ENCODE measurements at places on chromosomes 1 and 21.

GRCh38 chr21:16315223-16315622, 585.4 kb downstream of the USP25 start:
- no peak for DNase-seq

DNA sequence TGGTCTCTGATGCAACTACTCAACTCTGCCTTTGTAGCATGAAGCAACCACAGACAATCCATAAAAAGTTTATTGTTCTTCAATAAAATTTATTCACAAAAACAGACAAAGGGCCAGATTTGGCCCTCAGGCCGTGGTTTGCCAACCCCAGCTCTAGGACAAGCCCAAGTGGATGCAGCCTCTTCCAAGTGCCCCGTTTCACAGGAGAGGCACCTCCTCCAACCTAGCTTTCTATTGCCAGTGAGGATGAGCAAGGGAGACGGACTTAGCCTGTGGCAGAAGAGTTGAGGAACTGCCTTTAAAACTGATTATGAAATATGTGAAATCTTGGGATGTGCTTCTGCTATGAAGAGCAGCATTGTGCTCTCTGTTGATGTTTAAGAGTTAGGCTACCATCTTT, 105.4 kb downstream of the PSMG1 start:
- no peak for DNase-seq

DNA sequence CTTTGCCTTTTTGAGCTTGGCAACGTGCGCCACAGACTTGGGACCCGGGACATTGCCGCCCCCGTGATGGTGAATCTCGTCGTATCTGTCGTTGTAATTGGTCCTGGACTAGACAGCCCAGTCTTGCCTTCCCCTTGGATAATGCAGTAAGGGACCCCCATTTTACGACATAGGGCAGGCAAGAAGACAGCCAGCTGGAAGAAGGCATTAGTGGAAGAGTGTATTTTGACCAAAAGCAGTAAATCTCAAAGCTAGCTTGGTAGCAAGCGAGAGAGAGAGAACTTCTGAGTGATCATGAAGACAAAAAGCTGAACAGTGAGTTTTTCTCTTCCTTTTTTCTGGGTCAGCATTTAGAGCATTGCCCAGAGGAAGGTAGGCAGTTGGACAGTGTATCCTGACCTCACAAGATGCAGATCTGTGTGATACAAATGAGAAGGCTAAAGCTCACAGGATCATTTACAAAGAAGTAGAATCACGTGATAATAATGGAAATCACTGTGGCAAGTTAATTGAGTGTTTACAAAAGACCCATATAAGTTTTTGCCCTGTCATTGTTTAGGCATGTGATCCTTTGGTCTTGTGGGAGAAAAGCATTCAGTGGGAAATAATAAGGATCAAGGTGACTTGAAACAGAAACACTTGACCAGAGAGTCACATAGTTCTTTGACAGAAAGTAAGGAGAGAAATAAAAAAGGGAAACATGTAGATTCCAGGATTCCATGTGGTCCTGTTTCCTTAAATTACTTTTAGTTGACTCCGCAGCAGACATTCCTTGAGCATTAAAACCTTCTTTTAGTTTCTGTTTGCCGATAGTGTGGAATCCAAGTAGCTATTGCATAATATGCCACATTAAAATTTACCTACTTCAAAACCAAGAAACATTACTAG, 66.3 kb downstream of the CNST start:
- DNase-seq = no peak

GRCh38 chr1:245571815-245572294, 417.1 kb downstream of the KIF26B start:
- no peak for DNase-seq

DNA sequence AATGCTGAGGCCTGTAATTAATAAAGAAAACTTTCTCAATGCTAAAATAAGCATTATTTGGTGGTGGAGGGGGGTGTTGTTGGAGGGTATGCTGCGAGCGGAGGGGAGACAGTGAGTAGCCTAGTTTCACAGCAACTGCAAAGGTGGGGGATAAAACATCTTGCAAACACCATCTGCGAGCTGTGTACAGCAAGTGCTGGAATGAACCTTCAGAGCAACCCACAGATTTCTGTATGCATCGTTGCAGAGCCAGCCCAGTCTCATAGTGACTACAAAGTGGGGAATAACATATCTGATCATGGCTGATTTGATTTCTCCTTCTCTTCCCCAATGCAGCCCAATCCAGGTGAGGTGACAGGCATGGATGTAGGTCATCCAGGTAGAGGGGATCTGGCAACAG, 80.7 kb upstream of the COG2 start:
- no peak for DNase-seq

- no peak for DNase-seq
Observed at GRCh38 chr1:153976819-153977249, 640 bp downstream of the JTB start.

DNA sequence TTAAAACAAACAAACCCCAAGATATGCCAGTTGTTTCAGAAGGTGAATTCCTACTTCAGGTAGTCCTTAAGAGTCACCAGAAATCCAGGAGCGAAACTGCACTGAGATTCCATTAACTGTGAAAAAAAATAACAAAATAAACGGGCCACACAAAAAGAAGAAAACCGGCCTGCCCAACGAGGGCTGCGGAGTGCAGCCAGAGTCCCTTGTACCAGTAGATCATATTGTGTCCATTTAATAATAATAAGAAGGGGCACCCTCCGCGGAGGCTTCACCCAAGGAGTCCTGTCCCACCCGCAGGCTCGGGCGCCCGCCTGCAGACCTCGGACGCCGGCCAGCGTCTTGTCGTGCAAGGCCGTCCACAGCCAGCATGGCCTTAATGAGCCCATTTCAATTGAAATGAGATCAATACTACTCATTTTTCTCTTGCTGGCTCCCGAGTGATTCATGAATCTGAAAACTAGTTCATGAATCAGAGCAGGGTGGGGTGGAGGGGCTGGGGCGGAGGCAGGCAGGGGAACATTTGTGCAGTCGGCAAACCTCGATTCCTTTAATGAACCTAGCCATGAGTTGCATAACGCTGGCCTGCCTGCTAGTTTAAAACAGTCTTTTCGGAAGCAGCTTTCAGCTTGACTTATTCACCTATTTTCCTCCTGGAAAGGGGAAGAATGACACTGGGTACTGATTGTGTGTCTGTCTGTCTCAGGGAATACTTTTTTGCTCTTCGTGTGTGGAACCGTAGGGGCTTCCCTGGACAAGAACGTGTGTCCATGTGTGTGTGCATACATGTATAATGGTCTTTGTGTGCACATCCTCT, 113.1 kb upstream of the IRF2BP2 start:
- DNase-seq = no peak

DNA sequence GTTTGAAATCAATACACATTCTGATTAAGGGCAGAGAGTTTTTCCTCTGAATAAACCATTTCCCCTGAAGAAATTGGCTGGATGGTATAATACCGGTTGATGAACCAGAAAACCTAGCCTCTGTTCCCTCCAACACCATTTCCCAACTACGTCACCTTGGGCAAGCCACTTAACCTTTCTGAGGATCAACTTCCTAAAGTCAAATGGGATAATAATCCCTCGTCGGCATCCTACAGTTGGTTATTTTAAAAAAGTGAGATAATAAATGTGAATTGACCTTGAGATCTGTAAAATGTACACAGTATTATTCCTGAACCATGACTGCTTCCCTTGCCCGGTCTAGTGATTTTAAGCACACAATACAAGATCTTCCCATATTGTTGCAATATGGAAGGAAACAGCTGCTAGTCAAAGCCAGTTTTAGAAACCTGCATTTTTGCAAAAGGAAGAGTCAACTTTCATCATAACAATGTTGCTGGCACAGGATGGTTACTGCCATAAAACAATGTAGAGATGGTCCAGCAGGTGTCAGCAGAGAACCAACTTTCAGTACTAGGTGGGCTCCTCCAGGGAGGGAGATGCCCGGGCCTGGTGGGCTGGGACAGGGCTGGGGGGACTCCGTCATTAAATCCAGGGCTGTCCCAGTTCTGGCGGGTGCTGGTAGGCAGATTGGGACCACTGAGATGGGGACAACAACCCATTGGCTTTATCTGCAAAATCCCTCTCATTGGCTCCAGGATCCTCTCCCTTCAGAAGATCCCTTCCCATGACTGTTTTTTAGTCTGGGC, 5.2 kb upstream of the HLX start:
- DNase-seq = no peak

- DNase-seq = no peak
Observed at GRCh38 chr1:84361796-84362195, 36.5 kb upstream of the DNASE2B start.

GRCh38 chr1:56550138-56550858, 29.1 kb downstream of the PLPP3 start:
- DNase-seq = no peak

- no peak for DNase-seq
Observed at GRCh38 chr1:45299981-45300668, 26.6 kb upstream of the HPDL start.

DNA sequence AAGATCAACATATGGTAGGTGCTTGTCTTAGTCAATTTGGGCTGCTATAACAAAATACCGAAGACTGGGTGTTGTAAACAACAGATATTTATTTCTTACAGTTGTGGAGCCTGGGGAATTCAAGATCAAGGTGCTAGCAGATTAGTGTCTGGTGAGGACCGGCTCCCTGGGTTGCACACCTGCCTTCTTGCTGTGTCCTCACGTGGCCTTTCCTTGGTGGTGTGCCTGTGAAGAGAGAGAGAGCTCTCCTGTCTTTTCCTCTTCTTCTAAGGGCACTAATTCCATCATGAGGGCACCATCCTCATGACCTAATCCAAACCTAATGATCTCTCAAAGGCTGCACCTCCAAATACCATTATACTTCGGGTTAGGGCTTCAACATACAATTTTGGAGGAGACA, 45.8 kb upstream of the ATF3 start:
- DNase-seq = no peak

DNA sequence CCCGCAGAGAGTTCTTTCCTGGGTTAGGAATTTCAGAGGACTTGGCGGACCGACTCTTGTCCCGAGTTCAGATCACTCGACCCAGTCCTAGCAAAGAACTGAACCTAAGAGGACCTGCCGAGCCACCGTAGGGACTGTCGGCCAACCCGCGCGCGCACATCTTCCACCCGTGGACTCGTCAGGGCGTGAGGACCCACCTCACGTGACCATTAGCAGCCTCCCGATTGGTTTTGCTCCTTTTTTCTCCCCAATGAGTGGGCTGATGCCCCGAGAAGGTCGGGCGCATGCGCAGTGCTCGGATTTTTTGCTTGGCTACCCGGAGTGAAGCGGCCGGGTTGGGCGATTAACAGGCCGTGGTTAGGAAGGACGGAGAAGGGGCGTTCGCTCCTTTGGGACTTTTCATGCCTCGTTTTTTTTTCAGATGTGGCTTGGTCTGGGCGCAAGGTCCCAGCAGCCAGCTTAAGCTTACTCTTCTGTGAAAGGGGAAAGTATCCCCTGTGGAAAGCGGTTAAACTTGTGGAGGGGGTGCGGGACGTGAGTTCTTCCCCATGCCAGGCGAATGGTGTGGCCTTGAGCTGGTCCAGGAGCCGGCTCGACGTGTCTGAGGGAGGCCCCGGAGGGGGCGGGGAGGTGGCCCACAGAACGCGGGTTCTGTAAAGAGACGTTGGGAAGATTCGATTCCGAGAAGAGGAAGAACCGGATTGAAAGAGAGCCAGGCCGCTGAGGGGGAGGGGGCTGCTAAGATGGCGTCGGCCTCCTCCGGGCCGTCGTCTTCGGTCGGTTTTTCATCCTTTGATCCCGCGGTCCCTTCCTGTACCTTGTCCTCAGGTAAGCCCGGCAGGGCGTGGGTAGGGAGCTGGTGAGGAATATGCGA, at the start of gene PIP5K1A:
Gene PIP5K1A (plus strand): TSS at position 299 of the 874 bp plus-strand sequence. CDS start 445 bp downstream, at position 744.
- DNase-seq = peak; percentile 97

DNA sequence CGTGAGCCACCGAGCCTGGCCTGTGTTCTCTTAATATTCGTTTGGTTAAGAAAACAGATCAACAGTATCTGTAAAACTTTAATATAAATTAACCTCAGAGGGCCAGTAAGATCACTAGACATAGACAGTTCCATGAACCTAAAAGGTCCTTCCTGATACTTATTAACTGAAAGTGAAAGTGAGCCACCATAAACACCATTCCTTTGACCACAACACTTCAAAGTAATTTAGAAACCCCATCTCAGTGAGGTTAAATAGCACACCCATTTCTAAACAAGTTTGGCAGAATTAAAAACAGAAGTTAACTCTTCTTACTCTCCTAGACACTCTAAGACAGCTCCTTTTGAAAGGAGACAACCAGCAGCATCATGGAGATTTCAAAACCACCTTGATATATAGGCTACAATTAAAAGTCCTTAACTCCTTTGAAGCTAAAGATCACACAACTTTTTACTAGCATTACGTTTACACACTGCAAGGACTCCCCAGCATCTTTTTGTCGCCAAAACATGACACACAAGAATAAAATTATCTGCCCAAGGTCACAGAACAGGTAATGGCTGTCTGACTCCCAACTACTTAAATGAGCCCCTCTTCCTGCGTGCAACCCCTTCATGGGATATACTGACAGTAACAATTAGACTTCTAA, 2.2 kb downstream of the RNF19B start:
- no peak for DNase-seq

- DNase-seq = peak; percentile 23
Observed at GRCh38 chr21:35840197-35840799, 220.0 kb downstream of the SETD4 start.

GRCh38 chr1:211487672-211488208, 4.2 kb downstream of the RD3 start:
- no peak for DNase-seq

GRCh38 chr1:33088119-33088906, 7.4 kb downstream of the AZIN2 start:
- no peak for DNase-seq

DNA sequence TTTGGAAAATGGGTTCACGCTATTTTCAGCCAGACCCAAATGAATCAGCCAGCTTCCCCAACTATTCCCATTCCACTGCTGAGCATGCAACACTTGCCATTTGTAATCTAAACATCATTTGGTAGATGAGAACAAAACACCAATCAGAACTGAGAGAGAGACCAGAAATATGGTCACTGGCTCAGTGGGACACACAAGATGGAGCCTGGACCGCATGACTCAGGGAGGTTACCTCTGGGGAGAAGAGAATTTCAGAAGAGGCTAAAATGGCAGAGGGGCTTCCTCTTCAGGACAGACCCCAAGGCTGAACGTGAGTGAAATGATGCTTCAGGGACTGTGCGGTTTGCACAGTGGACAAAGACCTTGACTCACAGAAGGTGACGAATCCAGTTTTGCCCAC, 126.6 kb downstream of the URB2 start:
- no peak for DNase-seq

- no peak for DNase-seq
Observed at GRCh38 chr1:232511172-232511571, 118.8 kb downstream of the SIPA1L2 start.

DNA sequence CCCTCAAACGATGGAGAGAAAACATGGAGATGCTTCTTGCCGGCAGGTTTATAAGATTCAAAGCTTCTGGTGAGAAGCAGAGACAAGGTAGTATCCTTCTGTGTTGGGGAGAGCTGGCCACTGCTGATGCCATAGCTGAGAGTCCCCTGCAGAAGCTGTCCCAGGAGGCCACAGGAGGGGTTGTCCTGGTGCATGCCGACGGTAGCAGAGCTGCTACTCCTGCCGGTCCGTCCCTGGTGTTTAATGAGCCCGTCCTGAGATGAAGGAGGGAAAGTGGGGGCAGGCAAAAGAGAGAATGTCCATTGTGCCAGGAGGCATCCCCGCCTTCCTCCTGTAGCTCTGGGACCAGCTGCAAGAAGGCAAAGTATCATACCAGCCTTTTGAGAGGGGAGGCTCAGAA, 10.4 kb upstream of the C2CD2 start:
- DNase-seq = no peak
